Retina (tissue), 1 donor: ENCODE measurements at places on chromosomes 5 and 9.

DNA sequence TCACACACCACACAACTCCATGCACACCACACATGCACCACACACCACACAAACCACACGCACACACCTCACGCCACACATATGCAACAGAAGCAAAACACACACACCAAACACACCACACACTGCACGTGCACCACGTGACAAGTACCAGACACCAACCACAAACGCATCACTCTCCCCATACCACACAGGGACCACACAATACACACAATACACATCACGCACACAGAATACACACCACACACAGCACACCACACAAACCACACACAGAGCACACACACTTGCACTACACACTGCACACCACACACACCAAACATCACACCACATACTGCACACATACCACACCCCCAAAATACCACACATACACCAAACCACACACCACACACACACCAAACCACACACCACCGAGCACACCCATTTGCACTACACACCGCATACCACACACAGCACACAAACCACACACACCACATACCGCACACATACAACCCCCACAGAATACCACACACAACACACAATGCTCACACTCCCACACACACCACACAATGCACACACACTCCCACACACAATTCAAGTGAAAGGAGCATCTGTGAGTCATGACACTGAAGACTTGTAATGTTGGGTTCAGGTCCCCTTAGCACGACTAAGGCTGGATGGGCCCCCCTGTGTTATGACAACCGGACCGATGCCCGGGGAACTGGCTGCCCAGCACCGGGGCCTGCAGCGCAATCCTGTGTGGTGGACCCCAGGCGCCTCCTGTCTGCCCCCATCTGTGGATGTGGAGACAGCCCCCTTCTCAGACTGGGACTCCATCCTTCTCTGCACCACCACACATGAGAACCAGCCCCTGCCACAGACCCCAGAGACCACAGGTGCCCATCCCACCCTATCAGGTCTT, 6.0 kb upstream of the ZDHHC11 start:
- no peak for DNase-seq

DNA sequence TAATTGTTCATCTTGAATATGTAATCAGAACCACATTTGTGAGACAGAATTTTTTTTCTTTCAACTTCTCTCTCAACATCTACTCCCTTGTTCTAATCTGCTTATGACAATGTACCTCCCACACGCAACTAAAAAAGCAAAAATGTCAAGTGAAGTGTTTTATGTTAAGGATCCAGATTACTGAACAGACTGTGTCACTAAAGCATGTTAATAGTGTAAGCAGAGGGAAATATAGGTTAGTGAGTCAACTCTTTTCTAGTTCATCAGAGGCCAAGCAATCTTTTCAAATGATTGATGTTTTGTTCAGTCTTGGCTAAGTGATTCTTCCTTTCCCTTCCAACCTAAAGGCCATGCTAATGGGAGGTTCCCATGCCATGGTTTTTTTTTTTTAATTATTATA, 34.7 kb upstream of the IDNK start:
- DNase-seq: no peak

GRCh38 chr5:177071666-177072385, 14.9 kb upstream of the FGFR4 start:
- peak; percentile 84 for DNase-seq

GRCh38 chr9:106405871-106406435, 457.0 kb upstream of the ZNF462 start:
- DNase-seq: no peak

DNA sequence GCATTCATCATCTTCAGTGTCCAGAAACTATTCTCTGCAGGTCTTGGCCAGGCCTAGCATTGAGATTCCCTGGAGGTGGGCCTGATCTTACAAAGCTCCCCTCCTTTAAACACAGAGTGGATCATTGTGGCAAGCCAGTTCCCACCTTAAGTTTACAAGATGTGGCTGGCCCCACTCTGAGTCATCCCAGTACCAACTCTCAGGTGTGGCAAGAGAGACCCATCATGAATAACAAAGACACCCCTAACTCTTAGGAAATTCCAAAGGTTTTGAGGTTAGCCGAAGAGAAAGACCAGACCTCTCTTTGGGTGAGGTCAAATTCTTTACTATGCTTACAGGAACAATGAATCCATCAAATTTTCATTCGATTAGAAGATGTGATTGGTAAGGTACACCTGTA, 78.2 kb downstream of the RFK start:
- no peak for DNase-seq

- no peak for DNase-seq
These were observed 68.7 kb upstream of the EDIL3 start for GRCh38 chr5:84453405-84453804.

GRCh38 chr9:97993000-97993399, 9.9 kb downstream of the ANP32B start:
- DNase-seq: no peak

DNA sequence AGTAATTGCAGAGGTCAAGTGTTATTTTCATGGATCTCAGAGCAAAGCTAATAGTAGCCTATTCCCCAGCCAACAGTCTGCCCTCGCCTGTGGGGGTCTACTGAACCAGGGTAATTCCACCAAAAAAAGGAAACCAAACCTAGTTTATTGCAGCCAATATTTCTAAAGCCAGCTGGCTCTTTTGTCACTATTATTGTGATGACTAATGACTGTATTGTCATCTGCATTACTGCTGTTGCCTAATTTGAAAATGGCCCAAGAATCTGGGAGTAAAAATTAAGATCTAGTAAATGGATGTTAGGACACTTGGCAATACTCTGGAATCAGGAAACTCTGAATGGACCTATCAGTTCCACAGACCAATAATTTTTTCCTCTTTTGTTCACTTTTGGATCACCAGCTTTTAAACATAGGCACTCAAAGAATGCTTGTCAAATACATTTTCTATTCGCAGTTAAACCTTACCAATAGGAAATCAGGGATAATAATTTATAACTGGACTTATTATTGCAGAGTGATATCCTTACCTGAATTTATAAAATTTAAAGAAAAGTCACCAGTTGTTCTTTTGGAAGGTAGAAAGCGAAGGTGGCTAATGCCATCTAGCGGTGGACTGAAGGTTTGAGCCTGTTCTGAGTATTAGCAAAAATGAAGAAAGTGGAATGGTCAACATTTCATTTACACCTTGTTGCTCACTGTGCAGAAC, 69.2 kb downstream of the SYK start:
- DNase-seq: peak; percentile 53

DNA sequence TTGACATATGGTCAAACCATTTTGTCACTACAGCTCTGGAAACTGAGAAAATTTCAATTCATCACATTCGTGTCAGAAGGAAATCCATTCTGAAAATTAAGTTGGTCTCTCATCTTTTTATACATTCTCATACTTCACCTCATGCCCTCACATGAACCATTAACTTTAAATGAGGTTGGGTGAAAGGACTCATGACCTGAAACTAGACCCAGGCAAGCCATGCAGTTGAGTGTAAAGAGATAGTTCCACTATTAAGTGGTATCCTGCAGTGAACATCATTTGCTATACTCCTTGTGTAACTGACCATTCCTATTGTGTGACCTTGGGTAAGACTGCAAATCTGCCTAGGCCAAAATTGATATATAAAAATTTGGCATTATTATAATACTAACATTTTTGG, 299.6 kb upstream of the GRIN3A start:
- no peak for DNase-seq

DNA sequence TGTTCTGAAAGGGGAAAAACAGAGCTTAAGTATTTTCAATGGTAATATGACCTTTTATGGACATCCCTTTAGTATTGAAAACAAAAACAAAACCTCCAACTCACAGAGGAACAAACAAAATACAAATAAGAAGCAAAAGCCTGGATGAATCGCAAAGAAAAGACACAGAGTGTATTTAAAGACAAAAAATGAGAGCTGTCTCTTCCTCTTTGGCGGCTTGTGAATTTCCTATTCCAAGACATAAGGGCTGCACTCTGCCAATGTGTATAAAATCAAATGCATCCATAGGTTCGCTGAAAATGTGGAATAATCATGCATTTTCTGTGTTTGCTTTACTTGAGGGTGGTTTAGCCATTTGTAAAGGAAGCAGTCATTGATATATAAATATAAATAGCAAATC, 739.3 kb upstream of the ZNF608 start:
- DNase-seq: peak; percentile 18

- DNase-seq: no peak
These were observed 19.7 kb downstream of the CPEB4 start for GRCh38 chr5:173907686-173908371.

DNA sequence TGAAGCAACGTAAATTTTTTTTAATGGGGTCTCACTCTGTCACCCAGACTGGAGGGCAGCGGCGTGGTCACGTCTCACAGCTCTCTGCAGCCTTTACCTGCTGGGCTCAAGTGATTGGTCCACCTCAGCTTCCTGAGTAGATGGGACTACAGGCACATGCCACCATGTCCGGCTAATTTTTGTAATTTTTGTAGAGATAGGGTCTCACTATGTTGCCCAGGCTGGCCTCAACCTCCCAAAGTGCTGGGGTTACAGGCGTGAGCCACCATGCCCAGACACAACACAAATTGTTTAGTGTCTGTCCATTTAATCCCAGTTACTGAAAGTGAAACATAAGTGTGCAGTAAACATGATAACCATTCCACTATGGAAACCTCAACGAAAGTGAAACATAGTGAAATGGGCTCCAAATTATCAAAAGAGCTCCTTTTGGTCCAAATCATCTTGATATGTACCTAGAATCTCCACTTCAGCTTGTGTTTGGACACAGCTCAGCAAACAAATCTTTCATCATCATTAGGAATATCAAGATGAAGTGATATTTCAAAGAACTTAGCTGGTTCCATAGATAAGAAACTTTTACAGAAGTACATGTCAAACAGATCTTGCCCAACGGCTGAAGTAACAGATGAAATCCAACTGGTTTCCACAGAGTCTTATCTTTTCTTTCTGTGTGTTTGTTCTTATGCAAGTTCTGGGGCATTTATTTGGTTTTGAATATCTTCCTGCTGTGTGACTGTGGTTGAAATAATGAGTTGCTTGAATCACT, 41.2 kb upstream of the PLPP1 start:
- no peak for DNase-seq

- peak; percentile 53 for DNase-seq
These were observed 45.9 kb downstream of the EHMT1 start for GRCh38 chr9:137664676-137665075.

- no peak for DNase-seq
These were observed 42.9 kb upstream of the TRIM32 start for GRCh38 chr9:116644091-116644688.

DNA sequence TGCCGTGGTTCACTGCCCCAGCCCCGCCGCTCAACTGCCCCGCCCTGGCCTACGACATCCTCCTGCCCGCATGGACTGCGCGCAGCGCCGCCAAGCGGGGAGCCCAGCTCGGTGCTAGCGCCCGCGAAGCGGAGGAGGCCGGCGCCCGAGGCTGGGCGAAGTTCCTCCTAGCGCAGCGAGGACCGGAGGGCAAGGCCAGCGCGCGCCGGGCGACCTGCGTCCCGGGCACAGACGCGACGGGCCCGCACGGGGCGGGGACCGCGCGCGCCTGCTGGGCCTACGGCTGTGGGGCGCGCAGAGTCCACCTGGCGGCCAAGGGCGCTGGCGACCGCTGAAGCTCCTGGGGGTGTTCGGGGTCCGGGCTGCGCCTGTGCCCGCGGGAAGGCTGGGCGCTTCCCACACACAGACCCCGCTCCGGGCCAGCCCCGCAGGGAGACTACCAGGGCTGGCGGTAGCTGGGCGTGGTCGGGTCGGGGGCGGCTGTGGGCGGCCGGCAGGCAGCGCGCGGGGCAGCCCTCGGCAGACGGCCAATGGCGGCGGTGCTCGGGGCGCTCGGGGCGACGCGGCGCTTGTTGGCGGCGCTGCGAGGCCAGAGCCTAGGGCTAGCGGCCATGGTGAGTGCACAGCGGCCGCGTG, at the start of gene PCBD2:
Gene PCBD2, plus strand, starts transcription at position 522 of the 636 bp plus-strand sequence. Its CDS starts 9 bp downstream, at position 531.
- peak; percentile 92 for DNase-seq

- DNase-seq: peak; percentile 58
These were observed 20.4 kb upstream of the ZNF354B start for GRCh38 chr5:178839319-178839704.

DNA sequence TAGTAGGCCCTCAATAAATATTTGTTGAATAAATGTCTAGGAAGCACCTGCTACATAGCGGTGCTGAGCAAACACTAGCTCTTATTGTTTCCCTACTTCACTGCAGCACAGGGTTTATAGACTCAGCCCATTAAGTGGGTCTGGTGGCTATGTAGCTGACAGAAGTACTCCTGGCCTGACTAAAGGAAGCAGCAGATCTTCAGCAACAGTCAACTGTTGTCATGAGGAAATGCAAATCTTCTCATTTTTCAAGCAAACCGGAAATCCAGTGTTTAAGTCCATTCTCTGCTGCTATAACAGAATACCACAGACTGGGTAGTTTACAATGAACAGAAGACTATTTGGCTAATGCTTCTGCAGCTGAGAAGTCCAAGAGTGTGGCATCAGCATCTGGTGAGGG, 2.8 kb upstream of the TEX10 start:
- no peak for DNase-seq

DNA sequence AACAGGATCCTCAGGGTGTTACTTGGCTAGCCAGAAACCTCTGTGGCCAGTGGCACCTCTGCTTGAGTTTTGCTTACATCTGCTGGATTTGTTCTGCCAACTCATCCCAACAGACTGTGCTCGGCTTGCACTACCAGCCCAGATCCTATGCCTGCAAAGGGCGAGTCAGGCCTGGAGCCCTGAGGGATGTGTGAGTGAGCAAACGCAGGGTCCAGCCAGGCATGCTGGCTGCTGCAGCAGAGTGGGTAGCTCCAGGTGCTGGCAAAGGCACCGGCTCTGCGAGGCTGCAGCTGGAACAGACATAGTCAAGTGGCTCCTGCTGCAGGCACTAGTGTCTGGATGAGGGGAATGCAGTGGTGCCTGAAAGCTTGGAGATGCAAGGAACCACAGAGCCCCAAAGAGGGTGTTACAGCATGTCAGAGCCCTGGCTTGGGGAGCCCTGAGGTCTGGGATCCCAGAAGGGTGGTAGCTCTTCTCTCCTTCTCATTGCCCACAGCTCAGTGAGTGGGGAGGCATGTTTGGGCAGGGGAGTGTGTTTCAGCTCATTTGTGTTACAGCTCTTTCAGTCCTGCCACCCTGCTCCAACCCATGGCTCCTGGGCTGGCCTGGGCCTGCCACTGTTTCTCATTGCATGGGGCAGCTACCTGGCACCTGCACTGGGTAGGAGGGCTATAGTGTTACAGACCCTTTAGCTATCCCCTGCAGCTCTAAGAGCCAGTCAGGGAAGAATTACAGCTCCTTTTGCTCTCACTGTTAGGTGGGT, 332.6 kb downstream of the TAF11L14 start:
- DNase-seq: no peak
